Activated effector memory CD4-positive, alpha-beta T cell treated with Interleukin-2 at 50 U/mL for 16 hours (primary cell): ENCODE measurements at places on chromosomes 4 and X.

DNA sequence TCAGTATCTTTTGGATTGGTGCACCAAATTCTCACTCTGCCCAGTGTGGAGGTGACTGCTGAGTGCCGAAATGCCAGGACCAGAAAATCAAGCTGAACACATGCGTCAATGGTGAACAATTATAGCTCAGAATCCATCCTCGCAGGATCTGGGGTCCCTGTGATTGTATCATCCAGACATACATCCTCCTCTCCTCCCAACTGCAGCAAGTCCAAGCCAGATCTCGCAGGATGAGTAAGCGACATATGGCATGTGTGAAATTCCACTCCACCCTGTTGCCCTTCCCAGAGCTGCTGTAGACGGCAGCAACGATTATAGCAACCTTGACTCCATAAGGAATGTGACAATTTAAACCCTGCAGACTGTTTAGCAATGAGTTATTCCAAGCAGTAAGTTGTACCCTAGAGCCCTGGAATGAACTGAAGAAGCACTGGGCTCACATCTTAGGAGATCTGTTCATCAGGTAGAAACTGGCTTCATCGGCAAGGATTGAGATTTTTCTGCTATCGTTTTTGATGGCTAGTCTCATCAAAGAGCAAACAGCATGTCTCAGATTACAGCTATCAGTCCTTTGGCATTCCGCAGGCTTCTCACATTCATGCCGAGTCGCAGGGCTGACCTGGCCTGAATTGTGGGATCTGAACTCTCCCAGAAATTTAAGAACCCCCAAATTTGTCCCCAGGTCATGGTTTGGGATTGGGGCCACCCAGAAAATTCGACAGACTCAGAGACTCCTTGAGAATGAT is 35.5 kb upstream of the SORBS2 start:
- DNase-seq: no peak

DNA sequence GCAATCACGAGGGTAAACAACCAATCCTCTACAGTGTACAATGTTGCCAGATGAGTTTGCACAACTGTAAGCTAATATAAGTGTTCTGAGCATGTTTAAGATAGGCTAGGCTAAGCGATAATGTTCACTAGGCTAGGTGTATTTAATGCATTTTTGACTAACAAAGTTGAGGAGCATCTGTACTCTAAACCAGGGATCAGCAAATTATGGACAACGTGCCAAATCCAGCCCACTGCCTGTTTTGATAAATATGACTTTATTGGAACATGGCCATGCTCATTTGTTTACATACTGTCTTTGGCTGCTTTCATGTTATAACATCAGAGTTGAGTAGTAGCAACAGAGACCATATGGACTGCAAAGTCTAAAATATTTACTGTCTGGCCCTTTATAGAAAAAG is 46.3 kb upstream of the ARHGEF6 start:
- no peak for DNase-seq

- DNase-seq: no peak
Observed at GRCh38 chr4:138291431-138291830, 49.3 kb upstream of the SLC7A11 start.

- no peak for DNase-seq
Observed at GRCh38 chr4:140743194-140743931, 12.8 kb downstream of the TBC1D9 start.

- DNase-seq: no peak
Observed at GRCh38 chrX:124343016-124343415, 3.3 kb upstream of the SH2D1A start.

DNA sequence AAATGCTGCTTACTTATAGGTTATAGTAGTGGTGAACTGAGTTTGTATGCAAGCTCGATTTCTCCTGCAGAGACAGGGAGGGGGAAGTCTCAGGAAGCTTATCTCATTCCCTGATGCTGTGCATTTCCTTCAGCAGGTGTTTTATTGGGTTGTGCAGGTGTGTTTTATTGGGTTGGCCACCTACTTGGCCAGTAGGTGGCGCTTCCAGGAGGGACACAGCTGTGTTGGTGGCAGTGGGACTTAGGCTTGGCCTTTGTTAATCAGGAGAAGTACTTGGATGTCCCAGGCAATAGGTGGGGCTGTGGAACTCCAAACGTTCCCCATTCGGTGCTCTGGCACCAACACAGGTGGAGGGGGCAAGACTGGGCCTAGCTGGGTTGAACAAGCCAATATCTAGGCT is 196.0 kb upstream of the DCAF8L1 start:
- DNase-seq: no peak

DNA sequence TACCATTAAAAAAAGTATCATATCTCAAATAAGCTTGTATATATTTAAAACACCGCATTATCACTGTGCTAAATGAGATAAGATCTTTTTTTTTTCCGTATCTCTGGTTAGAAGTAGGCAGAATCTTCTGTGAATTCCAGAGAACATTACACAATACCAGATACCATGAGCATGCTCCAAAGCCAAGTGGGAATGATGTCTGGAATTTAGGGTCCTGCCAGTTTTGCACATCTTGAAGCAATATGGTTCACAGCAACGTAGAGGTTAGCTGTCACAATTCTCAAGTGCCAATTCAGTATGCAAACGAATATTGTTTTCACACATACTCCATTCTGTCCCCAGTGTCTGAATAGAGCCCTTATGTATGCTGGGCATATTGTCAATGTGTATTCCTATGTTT is 127.5 kb upstream of the NEIL3 start:
- DNase-seq: no peak

DNA sequence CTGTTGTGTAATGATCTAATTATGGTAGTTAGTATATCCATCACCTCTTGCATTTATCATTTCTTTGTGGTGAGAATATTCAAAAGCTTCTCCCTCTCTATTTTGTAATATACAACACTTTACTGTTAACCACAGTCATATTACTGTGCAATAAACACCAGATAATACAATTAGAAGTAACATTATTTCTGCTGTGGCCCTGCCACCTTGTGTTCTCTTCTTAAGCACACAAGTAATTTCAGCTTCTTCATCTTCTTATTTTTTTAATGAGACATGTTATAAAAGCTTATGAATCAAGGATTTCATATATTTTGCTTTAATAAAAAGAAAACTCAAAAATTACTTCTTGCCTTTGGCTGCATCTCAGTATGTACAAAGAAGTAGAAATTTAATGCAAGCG is 675.2 kb upstream of the INTU start:
- no peak for DNase-seq

GRCh38 chr4:79476196-79476595 is 68.2 kb upstream of the GK2 start:
- no peak for DNase-seq

DNA sequence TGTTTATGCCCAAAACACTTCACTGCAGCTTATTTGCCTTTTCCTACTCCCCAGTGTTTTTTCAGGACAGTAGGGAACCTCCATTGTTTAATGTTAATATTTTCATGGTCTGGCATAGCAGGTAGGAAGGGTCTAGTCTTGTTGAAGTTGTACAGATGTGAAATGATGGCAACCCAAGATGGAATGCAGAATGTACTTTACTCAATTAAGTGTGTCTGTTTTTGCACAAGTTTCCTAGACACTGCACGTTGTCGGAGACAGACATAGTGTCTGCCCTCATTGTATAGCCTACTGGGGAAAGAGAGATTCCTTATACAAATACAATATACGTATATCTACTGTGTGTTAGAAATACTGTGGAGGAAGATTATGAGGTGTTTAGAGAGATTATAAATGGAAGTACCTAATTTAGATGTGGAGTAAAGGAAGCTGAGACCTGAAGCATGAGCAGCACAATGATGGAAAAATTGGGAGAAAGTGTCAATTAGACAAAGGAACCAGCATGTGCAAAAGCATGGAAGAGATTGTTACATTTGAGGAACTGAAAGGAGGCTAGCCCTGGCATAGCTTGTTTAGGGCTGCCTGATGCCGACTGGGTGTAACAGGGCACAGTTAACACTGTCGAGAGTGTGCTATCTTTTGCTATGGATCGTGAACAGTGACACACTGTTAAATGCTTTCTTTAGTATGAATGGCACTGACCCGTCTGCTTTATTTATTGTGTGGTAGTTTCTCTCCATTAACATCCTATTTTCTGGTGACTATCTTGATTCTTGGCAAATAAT is 18.4 kb downstream of the CPEB2 start:
- no peak for DNase-seq

- DNase-seq: no peak
Observed at GRCh38 chrX:9638871-9639270, 126.8 kb downstream of the GPR143 start.

DNA sequence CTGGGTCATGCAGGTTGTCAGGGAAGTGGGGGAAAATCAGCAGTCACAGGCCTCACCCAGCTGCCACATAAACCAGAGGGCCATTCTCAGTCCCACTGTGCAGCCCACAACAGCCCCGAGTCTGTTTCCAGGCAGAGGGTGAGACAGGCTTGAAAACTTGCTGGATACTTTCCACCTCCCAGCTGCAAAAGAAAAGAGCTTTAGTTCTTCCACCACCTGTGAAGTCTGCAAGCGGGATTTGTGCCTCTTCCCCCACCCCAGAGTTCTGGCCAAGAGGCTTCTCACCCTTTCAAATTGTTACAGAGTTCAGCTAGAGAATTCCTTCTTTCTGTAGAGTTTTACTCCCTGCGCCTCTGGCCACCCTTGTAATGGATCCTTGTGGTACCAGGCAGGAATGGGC is 115.5 kb upstream of the ZDHHC15 start:
- no peak for DNase-seq
